ELF-1 (cell line): ENCODE measurements at places on chromosomes 3 and 15.
A peak's percentile ranks its signal among the peaks of the same experiment; 100 is the strongest.

DNA sequence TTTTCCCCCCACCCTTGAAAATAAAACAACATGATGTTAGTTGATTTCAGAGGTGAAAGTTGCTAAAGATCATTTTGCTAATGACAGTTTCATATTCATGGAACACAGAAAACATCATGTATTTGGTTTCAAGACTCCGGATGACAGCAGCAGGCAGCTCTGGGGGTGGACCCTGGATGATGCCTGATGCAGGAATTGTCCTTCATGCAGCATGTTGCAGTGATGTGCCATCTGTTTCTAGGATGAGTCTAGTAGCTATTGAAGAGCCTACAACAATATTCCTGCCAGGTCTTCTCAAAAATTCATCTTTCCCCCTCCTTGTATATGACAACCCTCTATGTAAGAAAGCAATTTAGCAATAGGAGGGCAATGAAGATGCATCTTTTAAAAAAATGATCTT, 108.3 kb downstream of the SV2B start:
- no peak for DNase-seq

GRCh38 chr3:133930341-133930933, 34.8 kb upstream of the RAB6B start:
- peak; percentile 62 for DNase-seq

DNA sequence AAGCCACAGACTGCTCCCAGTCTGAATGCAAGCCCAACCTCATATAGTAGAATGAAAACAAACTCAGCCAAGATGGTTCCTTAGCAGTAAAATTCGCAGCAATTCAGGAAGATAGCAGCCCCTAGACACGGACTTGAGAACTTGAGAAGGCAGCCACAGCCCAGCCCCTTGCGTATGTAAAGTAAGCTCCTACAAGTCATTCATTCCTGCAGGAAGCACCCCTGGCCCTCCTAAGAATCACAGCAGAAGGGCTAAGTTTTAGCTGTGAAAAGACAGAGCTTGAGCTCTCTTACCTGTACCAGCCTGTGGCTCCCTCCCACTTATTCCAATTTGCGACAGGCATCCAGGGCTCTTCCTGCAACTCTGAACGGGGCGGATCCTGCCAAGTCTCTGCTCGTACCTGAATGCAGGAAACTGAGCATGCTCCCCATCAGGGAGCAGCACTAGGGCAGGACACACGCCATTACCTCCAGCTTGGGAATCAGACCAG, 136.4 kb downstream of the MAGI1 start:
- DNase-seq: peak; percentile 84

- DNase-seq: peak; percentile 14
These were observed 29.5 kb upstream of the MAGI1 start for GRCh38 chr3:66068255-66068654.

DNA sequence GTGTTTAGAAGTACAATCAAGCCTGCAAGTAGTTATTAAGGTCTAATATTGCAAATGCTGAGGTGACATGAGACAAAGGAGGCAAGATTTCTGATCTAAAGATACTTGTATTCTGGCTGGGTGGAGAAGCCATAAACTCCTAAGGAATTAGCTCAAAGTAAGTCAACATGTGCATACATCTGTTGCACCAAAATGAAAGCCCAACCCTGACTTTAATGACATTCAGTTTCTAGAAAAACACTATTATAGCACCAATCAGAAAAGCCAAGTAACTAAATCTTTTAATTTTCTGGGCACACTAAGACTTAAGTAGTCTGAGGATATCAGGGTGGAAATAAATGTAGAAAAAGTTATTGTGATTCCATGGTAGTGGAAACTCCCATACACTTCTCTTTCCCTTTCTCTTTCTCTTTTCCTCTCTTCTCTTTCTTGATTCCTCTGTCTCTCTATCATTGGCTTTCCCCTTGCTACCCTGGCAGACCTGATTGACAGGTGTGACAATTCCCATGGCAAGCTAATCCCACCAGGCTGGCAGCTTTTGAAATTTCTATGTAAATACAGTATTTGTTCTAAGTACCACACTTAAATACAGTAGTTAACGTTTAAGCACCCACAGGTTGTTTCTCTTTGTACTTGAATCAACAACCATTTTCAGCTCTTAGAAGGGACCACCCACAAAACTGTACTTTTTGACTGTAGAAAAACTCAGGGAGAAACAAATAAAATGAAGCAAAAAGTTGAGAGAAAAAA, 528.4 kb upstream of the SEMA6D start:
- peak; percentile 44 for DNase-seq
